ENCODE measurements at places on chromosomes 4 and X.

DNA sequence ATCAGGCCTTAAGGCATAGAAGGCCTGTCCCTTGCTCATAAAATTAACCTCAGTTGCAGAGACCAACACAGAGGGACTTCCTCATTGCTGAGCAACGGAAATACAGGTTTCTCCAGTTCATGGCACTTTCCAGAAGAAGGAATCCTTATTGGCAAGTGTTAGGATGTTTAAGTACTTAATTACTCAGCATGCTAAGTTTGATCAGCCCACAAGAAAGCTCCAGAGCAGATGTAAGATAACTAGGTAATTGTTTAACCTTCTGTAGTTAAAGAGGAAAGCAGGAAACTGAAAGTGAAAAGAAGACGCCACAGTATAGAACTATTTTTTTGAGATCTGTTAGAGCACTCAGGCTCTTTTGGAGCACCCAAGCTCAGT, 33.5 kb downstream of the SMS start:
- peak; percentile 46 for DNase-seq

- no peak for DNase-seq
These were observed 12.5 kb upstream of the PPARGC1A start for GRCh38 chr4:23902222-23902804.

DNA sequence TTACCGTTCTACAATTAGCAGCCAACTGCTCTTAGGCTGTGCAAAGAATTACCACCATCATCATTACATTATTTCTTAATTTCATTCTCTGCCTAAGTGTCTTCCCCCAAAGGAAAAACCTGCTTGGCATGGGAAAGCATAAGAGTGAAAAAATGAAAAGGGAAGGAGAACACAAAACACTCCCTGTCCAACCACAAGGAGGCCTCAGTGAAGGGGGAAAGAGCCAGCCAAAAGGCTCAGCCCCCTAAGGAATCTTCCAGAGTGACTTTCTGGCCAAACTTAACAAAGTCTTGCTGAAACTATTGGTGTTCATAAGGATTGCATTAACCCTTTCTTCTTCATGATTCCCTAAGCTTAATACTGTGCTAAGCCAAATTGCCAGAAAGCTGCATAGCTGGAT, 287.4 kb downstream of the SMARCA1 start:
- DNase-seq: no peak

DNA sequence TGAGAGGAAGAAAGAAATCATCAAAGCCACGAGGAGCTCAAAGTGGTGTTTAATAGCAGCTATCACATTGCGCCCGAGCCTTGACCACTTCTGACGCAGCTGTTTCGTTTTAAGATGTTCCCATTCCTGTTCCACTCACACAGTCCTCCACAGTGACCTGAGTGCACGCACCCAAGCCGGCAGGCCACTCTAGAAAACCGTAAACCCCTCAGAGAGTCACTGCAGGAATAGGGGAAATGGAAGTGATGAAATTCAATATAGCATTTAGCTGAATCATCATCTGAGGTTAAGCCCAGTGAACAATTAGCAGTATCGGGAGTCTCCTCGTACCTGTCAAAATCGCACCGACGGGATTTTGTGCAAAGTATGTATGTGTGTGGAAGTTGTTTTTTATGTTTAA, 17.9 kb upstream of the HAND2 start:
- DNase-seq: no peak

GRCh38 chrX:19293606-19294325, 50.0 kb upstream of the PDHA1 start:
- no peak for DNase-seq

DNA sequence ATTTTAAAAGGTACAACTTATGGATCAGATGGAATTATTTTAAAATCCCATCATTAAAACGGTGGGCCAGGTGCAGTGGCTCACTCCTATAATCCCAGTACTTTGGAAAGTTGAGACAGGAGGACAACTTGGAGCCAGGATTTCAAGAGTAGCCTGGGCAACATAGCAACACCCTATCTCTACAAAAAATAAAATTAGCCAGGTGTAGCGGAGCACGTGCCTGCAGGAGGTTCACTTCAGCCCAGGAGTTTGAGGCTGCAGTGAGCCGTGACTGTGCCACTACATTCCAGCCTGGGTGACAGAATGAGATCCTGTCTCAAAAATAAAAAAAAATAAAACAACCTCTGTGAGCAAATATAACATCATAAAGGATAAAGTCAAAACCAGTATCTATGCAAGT, 11.4 kb downstream of the ADH5 start:
- DNase-seq: no peak
